Right ventricle myocardium superior (tissue), 1 donor: ENCODE measurements at places on chromosomes 6 and 20. TPM values are rescaled to one million over a fixed set of nuclear protein-coding genes. Genes with fewer than 3 reads are reported as not detected.

Gene JPH2
- total RNA-seq, result 181 TPM

DNA sequence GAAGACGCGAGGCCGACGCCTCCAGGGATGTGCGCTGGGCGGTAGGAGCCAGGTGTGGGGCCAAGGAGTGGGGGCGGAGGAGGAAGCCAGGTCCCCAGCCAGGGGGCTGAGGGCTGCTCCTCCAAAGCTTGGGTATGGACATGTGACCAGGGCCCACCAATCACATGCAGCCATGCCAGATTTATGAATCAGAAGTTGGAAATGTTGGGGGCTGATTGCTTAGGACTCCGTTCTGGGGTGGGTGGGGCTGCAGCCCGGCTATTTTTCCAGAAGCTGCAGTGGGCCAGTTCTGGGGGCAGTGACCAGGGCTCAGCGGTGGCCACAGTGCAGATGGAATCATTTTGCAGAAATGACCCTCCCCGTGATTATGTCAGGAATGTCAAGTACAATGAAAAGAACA is 96.0 kb downstream of the CEBPB start:
- DNase-seq, result peak; percentile 70

Gene TNNC2
- 0.43 TPM for total RNA-seq

- DNase-seq, result no peak
Measured at GRCh38 chr6:89842228-89842627, 12.5 kb downstream of the CASP8AP2 start.

- no peak for DNase-seq
Measured at GRCh38 chr6:64486578-64487351, 851.2 kb downstream of the PHF3 start.

DNA sequence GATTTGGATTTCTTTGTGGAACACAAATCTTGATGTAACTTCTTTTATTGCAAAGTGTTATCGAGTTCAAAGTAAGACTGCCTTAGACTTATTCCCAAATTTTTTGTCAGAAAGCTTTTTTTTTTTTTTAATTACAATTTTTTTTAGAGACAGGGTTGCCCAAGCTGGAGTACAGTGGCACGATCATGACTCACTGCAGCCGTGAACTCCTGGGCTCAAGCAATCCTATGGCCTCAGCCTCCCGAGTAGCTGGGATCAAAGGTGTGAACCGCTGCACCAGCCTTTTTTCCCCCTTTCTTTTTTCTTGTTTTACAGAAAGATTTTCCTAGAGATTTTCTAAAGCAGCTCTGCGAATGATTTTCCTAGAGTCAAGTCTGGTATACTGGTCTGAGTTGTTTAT is 2.8 kb downstream of the RIOK1 start:
- DNase-seq, result no peak

Gene BMP5
- total RNA-seq, result 2.4 TPM

DNA sequence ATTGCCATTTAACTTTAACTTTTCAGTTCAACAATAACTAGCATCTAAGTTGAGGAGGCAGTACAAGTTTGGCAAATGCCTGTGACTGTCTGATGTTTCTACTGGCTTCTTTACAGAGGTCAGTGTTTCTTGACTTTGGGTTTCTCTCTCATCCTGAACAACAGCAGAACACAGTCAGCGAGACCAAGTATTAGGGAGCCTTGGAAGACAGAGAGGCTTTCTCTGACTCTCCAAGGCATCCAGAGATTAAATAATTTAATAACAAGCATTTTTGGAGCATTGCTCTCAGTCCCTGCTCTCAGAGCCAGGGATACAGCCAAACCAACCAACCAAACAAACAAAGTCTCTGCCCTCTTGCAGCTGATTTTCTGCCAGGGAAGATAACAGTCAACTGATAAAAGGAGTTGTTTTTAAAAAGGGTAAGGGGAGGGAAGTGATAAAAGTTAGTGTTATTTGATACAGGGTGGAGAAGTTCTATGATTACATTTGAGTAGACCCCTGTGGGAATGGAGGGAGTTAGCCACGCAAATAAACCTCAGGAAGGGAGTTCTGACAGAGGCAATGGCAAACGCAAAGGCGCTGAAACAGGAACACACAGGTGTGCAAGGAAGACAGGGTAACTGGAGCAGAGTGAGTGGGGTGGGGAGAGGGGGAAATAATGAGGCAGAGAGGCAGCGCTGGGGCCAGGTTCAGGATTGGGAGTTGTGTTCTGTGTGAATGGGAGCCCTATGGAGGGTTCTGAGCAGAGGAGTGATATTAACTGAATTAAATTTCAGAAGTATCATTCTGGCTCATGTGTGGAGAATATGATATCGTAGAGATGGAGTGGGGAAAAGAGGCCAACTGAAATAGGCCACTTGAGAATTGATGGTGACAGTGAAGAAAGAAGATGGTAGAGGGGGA is 55.2 kb downstream of the SEL1L2 start:
- DNase-seq, result no peak

DNA sequence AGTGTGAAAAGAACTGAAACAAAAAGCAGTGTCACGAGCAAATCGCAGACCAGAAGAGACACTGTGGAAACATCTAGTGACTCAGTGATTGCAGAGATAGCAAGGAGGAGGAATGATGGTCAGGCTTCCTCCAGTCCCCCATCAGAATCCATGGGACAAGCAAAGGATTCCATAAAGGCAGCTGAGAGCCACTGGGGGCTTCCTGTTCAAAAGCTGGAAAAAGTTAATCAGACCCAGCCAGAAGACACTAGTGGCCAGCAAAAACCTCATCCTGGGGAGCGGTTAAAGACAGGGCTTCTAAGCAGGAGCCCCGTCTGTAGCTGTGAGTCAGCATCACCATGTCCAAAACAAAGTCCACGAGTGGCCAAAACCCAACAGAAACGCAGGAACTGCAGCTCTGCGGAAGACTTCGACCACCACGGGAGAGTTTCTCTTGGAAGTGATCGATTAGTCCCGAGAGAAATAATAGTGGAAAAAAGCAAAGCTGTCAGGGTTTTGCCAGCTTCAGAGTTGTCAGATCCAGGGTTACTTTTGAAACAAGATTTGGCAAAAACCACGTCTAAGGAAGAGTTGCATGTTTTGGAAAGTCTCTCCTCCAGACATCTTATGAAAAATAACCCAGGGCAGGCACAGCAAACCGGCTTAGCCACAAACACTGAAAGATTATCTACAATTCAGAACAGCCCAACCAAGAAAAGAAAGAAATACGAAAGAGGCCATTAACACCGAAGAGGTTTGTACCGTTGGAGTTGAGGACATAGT is 51.0 kb downstream of the JAG1 start:
- peak; percentile 59 for DNase-seq

DNA sequence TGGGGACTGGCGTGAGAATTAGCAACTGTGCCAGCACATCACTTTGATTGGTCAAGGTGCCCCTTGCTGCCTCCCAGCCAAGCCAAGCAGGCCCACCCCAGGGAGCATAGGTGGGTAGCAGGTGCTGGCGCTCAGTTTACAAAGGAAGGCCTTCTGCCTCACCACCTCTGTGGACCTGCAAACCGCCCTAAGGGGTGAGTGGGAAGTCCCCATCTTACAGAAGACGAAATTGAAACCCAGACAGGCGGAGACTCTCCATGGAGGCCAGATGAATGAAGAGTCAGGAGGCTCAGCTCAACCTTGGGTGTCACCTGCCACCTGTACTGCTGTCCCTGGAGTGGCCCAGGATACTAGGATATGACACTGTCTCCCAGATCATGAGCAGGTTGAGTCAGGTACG is 21.5 kb upstream of the MAS1L start:
- DNase-seq, result no peak

GRCh38 chr20:57315976-57316480 is 13.6 kb upstream of the SPO11 start:
- DNase-seq, result no peak

Gene C20orf141
- not detected for total RNA-seq

DNA sequence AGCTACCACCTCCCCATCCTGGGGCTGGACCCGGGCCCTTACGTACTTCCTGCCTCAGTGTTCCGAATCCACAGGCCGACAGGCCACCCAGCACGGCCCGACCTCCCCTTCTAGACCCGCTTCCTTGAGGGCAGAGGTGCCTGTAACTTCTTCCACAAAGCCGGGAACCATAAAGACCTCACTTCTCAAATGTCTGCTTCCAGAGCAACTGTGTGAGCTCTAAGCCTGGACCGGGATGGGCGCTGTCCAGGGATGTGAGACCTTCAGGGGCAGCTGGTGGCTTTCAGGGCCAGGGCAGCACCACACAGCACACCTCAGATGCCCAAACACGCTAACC is 9.3 kb downstream of the SLC2A4RG start:
- no peak for DNase-seq

Gene CTCFL
- total RNA-seq, result not detected

DNA sequence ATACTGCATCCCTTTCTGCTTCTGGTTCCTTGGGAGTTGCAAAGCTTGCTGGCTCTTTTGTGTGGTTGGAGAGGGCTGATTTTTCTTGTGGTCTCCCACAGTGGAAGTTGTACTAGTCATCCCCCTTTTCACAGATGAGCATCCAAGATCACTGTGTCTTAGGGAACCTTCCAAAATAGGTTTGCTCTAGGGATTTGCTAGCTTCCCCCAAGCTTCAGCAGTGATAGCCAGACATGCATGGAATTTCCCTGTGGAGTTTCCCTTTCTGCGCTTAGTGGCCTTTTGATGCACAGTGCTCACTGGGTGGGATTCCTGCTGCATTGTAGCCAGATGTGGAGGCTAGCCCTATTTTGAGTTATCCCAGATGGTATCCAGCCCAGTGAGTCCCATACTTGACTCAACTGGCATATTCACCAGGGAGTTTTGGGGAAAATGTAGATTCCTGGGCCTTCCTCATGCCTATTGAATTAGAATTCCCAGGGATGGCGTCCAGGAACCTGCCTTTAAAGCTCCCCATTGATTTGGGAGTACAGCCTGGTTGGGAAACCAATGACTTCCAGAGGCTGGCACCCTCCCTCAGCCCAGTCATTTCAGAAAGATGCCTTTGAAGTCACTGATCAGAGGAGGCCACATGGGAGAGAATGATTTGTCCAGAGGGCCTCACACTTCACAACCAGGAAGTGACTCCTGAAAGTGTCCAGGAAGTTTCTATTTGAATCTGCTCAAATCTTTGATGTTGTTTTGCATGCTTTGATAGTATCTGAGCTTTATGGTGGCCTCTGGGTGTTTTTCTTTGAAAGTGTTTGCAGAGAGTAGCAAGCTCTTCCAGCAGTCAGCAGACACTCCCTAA is 25.9 kb downstream of the PPARD start:
- DNase-seq, result no peak

DNA sequence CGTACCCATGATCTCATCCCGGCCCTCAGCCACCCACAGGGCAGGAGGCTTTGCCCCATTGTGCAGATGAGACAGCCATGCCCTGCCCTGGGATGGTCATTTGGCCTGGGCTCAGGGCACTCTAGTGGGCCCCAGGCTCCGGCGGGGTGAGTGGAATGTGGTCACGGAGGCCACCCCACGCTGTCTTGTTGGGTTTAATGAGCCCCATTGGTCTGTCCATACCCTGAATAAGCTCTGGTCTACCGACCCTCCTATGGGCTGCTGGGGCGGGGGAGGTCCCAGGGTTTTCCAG is 50.6 kb downstream of the FGD2 start:
- DNase-seq, result no peak

DNA sequence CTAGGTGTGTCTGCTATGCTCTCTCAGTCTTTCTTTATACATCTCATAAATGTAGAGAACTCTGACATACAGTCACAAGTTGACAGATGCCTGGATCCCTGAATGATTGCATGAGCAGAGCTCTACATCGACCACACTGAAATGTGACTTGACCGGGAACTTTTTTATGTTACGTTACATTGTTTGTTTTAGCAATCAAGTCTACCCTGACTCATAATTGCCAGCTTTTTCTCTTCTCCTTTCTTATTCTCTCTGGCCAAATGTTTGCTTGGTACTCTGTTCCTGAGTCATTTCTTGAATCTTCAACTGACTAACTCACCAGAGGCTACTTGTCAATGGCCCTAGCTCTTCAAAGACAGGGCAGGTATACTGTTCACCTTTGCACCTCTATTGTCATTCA is 213.6 kb upstream of the DTNBP1 start:
- no peak for DNase-seq

GRCh38 chr6:168967281-168967925 is 286.2 kb downstream of the THBS2 start:
- DNase-seq, result no peak

DNA sequence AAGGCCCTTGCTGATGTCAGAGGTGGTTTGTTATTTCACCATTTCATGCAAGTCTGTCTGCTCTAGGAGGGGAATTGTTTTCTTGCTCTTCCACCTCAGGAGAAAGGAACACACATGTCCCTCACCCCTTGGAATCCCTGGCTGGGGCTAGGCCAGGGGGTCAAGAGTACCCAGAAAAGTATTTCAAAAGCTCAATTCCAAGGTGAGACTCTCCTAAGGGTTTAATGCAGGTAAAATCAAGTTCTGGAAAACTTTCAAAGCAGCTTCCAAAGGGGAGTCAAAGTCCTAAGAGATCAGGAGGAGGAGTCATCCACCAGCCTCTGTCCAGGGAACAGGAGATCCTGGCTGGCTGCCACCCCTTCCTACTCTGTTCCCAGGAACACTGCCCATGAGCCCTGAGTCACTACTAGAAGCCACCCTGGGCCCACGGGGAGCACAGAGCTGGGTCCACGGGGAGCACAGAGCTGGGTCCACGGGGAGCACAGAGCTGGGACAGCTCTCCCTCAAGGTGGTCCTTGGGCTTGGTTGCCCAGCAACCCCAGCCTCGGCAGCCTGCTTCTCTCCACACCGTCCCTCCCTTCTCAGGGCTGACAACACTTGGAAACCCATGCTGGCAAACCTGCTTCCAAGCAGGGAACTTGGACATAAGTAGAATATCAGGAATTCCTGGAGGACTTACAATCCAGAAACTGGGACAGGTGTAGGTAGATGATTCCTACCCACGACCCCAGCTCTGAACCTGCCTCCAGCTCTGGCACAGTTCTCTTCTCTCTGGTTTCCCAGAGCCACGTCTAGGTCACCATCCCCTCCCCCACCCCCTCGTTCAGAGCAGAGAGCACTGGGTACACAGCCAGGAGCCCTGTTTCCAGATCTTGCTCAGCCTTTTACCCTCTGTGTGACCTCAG is 35.3 kb upstream of the CDKN1A start:
- peak; percentile 92 for DNase-seq

- no peak for DNase-seq
Measured at GRCh38 chr20:53865901-53866793, 204.2 kb downstream of the BCAS1 start.

Gene BRD2
- 62.6 TPM for total RNA-seq
